Smooth muscle cell of the coronary artery (primary cell): ENCODE measurements at places on chromosomes 13 and 19. TPM values are rescaled to one million over a fixed set of nuclear protein-coding genes. Genes with fewer than 3 reads are reported as not detected.

RTBDN gene
- total RNA-seq = not detected in 2 replicates

GAMT gene
- total RNA-seq = 29.8 and 36.3 TPM in 2 replicates

APLP1 gene
- 2.1 and 18.6 TPM in 2 replicates for total RNA-seq

SULT2A1 gene
- not detected in 2 replicates for total RNA-seq

GAPDHS gene
- not detected in 2 replicates for total RNA-seq

FUT1 gene
- total RNA-seq = under 0.01 and 0.68 TPM in 2 replicates

CGB3 gene
- not detected in 2 replicates for total RNA-seq
